ENCODE measurements at places on chromosomes 2 and 18.

- no peak for DNase-seq
Measured at GRCh38 chr18:37586656-37587225, 21.1 kb upstream of the CELF4 start.

DNA sequence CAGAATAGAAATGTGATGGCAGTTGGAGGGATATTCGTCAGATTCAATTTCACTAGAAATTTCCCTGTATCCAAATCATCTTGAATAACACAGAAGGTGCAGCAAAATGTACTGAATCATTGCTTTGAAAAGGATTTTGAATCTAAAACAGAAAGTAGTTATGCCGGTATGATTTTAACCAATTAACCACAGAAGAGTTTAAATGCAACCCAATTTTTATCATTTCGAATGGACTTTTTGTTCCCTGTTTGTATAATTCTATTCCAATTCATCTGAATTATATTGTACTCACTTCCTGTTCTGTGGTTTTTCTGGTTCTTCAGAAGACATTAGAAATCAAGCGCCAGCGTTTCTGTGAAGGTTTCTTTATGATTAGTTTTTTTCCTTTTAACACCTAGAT, 190.4 kb downstream of the MYO3B start:
- peak; percentile 2 for DNase-seq

- no peak for DNase-seq
Measured at GRCh38 chr18:11940956-11941355, 32.8 kb upstream of the MPPE1 start.

DNA sequence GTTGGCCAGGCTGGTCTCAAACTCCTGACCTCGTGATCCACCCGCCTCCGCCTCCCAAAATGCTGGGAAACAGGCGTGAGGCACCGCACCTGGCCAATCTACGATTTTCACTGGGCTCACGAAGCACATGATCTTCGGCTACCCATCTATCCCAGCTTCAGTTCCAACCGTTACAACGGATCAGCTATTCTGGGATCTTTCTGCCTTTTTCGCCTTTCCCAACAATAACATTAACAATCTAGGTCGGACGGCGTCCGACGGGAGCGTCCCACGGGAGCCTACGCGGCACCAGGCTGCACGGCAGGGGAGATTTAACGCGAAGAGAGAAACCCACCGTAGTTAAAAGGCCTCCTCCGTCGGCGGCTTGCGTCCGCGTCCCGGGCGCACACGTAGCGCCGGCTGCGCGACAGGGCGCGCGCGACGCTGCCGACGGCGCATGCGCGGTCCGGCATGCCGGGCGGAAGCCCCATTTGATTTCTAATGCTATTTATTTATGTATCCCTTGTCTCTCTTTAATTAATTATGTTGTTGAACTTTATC, at the start of gene MSL3B:
TSS of gene MSL3B (minus strand) at position 394 of the 540 bp plus-strand sequence.
- DNase-seq: peak; percentile 63

DNA sequence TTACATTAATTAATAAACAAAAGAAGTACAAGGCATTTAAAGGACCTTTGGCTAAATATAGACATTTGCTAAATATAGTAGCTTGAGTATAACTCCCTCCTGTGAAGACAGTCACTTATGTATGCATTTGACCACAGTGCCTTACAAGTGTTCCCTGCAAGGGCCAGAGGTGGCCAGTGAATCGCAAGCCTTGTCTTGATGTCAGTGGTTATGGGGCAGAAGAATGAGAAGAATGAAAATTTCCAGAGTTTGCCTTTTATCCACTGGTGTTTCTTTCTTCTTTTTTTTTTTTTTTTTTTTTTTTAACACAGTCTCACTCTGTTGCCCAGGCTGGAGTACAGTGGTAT, 1.8 kb downstream of the LRRFIP1 start:
- no peak for DNase-seq

GRCh38 chr2:47784352-47784851, 1.5 kb downstream of the MSH6 start:
- no peak for DNase-seq

DNA sequence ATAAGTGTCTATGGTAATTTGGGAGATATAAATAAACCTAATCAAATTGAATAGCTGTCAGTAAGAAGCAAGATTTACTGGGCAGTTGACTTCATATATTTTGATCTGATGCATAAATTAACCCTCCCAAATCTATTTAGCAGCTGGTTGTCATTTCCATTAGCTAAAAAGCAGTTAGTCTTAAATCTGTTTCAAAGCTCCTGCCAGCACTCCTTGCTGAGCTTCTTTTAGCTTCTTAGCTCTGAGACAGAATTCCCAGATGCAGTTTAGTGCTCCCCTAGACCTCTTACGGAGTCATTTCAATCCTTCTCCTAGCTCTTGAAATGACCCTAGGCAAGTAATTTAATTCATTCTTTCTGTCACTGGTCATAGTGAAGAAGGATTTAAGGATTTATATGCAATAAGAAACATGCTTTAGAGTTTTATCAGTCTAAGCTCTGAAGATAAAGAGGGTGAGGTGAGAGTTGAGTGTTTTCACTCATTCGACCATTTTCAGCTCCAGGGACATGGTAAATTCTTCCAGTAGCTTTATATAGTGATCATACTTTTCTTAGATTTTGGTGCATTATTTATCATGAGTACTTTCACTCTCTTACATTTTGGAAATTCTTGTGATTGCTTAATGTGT, 98.9 kb downstream of the PHLPP1 start:
- DNase-seq: no peak

GRCh38 chr2:177885828-177886466, 186.6 kb downstream of the PDE11A start:
- no peak for DNase-seq

- DNase-seq: no peak
Measured at GRCh38 chr2:237712477-237713377, 85.3 kb downstream of the LRRFIP1 start.

- DNase-seq: peak; percentile 28
Measured at GRCh38 chr18:35581546-35581897, at the start of gene GALNT1. Gene GALNT1, plus strand, starts transcription at chr18:35581740. Its CDS starts 72,923 bp downstream, at chr18:35654663.

DNA sequence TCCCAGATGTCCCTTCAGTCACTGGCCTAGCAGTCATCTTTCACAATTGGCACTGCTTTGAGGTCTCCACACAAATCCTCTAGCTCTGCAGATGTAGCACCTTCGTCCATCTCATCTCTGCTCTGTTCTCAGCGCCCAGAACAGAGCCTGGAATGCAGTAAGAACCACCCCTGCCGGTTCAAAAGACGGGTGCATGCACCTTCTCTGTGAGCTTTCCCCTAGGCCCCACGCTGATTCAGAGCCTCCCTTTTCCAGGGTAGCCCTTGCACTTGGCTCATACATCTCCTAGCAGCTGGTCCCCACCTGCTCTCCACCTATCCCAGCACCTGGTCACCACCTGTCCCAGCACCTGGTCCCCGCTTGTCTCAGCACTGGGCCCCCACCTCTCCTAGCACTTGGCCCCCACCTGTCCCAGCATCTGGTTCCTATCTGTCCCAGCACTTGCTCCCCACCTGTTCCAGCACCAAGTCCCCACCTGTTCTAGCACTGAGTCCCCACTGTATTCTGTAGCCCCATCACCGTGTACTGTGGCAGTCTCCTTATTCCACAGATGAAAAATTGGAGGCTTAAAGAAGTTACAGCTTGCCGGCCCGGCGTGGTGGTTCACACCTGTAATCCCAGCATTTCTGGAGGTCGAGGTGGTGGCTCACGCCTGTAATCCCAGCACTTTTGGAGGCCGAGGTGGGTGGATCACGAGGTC, 4.7 kb upstream of the KCNF1 start:
- no peak for DNase-seq
